GM12892 (cell line): ENCODE measurements at places on chromosomes 5 and 9.
A peak's percentile ranks its signal among the peaks of the same experiment; 100 is the strongest.

DNA sequence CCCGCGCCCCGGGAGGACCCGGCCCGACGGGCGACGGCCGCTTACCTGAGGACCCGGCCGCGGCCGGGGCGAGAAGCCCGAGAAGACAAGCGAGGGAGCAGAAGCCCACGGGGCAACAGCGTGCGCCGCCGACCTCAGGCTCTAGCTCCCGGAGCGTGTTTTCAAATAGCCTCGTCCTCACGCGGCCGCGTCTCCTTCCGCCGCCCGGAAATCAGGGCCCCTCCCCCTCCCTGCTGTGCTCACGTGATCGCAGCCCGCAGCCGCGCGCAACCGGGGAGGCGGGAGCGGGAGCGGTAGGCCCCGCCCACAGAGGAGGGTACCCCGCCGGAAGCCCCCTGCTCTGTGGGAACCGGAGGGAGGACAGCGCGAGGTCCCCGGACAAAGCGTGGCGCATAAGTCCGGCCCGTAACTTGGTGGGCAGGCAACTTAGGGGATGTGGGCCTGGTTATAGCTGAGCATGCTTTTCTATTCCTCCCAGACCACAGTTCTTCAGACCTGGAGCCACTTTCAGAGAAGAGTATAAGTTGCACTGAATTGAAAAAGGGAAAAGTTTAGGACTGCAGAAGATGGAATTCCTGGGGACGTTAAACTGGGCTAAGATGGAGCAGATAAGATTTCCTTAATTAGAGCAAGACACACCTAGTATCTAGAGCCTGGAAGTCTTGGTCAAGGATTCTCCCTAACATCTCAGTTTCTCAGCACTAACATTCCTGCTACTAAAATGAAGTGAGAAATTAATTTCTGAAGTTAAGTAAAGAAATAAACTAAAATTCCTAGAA lies at the start of gene TEX10:
Gene TEX10, minus strand, starts transcription at position 216 of the 779 bp plus-strand sequence. CDS start 3,579 bp downstream, outside the sequence.
- DNase-seq = peak; percentile 75

DNA sequence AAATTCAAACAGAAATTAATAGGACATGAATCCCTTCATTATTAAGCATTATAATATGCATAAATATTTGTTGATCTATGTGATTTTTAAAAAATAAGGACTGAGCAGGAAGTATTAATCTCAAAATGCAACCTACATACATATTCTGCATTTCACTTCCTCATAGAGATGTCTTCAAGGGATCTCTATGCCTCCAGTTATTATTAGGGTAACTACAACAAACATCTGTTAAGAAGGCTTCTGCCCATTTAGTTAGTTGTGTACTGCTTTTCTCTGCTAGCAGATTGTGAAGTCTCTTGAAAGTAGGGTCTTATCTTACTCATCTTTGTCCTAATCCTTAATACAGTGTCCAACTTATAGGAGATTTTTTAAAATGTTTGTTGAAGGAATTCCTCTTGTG lies 414.1 kb downstream of the ACTL7B start:
- DNase-seq = no peak

DNA sequence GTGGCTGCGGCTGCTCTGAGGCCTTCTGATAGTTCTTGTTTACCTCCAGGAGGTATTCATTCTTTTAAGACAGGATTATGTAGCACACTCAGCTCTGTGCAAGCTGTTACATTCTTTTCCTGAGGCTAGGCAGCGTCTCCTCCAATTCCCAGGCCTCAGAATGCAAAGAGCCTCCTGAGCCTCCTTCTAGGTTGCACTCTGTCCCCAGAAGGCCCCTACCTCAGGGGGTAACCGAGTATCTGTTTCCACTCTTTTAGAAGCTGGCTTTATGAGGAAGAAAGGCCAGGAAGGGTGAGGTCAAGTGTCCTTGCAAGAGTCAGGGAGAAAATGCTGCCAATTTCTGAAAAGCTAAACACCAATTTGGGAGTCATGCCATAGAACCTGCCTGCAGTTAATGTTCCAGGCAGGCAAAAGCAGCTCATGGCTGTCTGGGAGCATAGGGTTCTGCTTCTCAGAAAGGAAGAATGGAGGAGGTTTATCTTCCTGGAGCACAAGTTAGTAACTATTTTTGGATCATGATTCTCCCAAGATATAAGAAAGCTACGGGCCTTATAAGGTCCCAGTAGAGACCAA lies 178.9 kb downstream of the SEMA6A start:
- DNase-seq = no peak

DNA sequence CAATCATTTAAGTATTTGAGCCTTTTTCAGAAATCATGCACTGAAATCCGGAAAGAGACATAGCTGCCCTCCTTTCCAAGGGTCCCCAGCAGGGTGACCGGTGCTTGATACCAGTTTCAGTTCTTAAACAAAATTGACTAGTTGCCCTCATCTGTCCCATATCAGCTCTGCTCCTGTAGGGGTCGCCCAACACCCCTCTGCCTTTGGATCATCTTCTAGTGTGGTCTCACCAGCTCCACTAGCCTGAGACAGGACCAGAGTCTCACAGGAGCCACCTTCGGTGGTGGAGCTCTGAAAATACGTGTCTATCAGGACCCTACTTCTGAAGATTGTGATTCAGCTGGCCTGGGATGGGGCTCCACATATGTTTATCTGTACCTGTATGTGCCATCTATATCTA lies 428.2 kb downstream of the ENC1 start:
- DNase-seq = no peak

- no peak for DNase-seq
These were observed 337.7 kb upstream of the KLF4 start for GRCh38 chr9:107827304-107827703.

GRCh38 chr5:71972777-71973473 lies 134.3 kb upstream of the MAP1B start:
- DNase-seq = no peak

- no peak for DNase-seq
These were observed 515.1 kb upstream of the TNC start for GRCh38 chr9:115633104-115633503.

DNA sequence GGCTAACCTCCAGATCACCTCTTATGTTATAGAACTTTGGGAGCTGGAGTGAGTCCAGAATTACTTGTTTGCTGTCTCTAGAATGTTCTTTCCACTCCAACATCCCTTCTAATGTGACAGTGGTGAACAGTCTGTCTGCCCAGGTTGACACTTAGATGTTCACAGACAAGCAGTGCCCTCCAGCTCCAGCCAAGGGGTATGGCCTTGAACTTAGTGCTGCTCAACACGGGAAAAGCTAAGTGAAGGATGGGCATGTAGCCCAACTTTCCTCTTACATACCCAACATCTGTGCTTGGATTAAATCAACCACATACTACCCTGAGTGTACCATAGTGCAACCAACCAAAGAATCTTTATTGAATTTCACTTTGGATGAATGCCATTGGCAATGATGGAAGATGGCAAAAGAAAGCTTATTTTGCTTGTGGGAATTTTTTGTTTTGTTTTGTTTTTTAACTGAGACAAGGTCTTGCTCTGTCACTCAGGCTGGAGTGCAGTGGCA lies 201.2 kb downstream of the NXNL2 start:
- no peak for DNase-seq

DNA sequence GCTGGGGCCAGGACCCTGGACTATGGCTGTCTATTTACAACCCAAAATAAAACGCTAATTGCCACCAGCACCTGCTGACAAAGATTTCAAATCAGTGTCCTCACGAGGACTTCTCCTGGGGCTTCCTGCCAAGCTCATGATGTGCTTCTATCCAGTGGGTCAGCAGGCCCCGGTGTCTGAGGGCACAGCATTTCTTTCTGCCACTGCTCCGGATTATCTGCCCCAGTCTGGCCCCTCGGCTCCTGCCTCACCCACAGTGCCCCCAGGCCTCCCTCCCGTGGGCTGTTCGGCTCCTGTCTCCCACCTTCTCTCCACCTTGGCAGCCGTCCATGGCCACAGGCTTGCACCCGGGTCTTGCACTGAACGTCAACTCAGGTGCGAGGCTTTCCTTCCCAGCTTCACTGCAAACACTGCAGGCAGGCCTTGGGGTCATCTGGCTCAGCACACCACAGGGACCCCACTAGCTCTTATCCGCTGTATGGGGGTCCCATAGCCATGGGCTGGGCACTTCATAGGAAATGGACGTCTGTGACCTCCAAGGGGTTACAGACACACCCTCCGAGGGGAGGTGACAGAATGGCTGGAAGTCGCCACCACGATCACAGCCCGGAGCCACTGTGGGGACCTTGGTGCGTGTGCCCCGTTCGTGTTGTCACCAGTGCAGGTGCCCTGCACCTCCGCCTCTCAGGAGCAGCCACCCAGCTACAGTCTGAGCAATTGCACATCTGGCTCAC lies 43.8 kb upstream of the FCN1 start:
- DNase-seq = no peak

DNA sequence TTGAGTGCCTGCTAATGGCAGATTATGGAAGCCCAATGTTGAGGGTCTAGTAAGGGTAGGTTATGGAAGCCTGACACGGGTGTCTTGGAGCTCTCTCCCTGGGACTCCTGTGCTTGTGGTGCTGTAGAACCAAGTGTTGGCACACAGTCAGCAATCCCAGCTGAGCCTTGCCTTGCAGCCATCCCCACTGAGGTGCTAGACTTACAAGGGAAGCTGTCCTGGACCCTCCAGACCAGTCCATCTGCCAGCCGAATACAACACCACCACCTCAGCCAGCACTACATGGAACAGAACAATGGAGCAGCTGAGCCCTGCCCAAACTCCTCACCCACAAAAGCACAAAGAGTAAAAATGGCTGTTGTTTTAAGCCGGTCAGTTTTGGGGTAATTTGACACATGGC lies 90.5 kb upstream of the DNAH5 start:
- no peak for DNase-seq

- no peak for DNase-seq
These were observed 30.2 kb upstream of the CCNG1 start for GRCh38 chr5:163407034-163407655.

DNA sequence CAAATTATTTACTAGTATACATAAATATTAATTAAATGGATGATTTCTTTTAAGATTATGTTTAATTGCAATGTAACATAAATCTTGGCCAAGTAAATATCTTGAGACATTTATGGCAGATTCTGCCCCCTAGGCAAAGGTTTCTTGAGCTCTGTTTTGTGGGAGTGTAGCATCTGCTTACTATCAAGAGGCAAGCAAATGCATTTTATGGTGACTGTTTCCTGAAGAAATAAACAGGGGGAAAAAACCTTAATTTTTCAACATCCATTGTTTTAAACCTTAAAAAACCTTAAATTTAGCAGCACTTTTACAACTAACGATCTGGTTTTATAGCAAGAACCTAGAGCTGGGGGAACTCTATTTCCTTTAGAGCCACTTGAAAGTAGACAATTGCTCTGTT lies 25.7 kb upstream of the FREM1 start:
- DNase-seq = no peak

- no peak for DNase-seq
These were observed 170.8 kb upstream of the NR3C1 start for GRCh38 chr5:143574236-143574635.

DNA sequence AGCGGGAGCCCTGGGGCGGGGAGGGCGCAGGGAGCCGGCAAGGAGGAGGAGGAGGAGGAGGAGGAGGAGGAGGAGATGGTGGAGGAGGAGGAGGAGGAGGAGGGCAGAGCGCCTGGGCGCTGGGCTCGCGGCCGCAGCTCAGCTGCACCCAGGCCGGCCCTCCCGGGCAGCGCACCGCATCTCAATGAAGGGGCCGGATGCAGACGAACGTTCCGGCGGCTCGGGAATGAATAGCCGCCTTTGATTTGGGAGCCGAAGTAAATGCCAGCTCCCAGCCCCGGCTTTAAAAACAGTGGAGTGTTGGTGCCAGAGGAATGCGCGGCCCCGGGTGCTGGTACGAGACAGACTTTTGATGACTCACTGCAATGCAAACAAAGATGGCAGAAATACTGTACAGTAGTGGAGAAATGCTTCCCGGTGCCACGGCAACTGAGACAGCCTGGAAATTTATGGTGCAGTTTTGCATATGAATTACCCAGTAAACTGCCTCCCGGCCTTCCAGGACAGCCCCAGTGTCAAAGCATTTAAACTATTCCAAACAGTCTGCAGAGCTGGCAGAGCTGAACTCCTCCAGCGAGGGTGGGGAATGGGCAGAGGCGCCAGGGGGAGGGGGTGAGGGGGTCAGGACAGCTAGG lies 43.1 kb downstream of the NACC2 start:
- DNase-seq = no peak

- no peak for DNase-seq
These were observed 45.9 kb upstream of the FST start for GRCh38 chr5:53434541-53434940.

GRCh38 chr9:126440940-126441339 lies 114.3 kb downstream of the MVB12B start:
- DNase-seq = no peak

DNA sequence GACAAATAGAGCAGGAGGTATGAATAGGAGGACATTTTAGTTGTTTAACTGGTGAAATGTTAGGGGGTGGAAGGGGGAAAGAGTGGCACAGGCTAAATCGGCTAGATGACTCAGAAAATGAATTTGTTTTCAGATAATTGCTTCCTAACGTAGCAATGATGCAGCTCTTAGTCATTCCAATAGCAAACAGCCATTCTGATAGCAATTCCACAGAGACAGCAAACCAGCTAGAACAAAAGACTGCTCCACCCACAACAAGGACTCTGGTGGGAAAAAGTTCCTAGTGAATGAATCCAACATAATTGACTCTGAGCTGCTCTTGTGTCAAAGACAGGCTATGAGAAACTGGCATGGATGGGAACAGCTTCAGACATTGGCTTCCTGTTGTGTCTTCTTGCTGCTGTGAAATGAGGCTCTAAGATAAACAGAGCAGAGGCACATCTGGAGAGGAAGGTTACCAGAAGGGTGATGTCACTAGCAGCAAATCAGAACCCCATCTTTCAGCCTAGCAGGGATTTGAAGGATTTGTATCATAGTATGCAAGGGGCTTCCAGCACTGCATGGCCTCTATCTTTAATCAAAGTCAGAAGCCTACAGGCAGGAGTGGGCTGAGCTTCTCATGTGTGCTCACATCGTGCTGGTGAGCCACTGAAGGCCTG lies 28.1 kb upstream of the F2RL1 start:
- no peak for DNase-seq

DNA sequence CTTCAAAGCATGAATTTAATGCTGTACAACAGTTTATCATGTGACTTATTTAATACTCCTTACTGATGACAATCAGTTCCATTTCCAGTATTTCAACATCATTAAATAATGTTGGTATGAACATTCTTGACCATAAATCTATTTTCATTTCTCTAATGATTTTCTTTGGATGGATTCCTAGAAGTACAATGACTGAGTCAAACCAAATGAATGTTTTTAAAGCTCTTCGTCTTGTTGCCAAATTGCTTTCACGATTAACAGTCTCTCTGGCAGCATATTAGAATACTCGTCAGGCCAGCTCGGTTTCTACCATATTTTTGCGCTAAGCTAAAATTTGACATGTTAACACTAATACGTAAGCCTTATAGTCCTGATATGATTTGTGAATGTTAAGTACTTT lies 197.0 kb downstream of the TRPM3 start:
- DNase-seq = no peak

GRCh38 chr9:23278561-23278960 lies 547.5 kb downstream of the ELAVL2 start:
- no peak for DNase-seq

GRCh38 chr5:74623006-74623611 lies 17.4 kb downstream of the ENC1 start:
- no peak for DNase-seq

GRCh38 chr9:126500600-126501382 lies 112.9 kb upstream of the LMX1B start:
- peak; percentile 74 for DNase-seq

- DNase-seq = no peak
These were observed 67.8 kb upstream of the GARNL3 start for GRCh38 chr9:127196826-127197145.
